ENCODE measurements at places on chromosomes 4 and X.

GRCh38 chr4:68391436-68391835 is 41.5 kb upstream of the YTHDC1 start:
- no peak for DNase-seq

DNA sequence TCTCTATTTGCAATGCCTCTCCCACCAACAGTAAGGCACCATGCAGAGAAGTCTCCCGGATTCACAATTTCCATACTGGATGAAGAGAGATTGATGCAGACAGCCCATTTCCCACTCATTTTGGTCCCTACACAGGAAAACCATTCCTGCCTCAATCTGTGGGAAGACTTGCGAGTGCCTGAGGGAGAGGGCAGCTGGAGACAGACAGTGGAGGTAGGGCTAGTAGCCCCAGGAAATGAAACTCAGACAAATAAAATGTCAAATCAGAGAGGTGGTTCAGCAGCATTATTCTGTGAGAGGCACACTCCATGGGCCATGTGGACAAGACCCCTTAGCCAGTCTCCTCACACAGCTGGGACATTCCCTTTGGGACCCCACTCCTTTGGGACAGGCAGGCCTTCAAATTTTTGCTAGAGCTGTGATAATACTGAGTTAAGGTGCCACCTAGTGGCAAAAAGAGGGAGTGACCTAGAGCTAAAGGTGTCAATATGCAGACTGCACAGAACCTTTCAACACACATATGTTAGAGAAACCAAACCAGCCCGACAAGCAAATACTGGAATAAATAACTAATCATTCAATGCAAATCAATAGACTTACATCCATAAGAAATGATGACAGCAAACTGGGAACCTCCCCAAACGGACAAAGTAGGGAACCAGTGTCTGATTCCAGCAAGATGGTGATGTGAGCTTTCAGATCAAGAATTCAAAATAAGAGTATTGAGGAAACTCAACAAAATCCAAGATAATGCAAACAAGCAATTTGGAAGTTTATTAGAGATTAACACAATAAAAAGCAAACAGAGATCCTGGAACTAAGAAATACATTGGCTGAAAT is 1865.3 kb upstream of the AGA start:
- no peak for DNase-seq

DNA sequence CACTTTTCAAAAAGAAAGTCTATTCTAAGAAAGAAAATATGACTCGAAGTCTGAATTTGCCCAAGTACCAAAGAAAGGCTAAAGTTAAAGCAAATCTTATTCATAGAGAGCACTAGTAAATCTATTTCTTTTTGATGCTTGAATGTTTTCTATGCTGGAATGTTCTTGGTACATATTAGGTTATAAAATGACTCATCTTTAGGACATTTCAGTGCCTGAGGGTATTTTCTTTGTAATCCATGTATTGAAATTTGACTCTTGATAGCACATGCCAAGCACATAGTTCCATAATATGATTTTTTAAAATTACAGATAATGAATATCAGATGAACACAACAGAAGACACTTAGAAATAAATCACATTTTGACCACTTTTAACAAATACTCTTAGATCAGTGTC is 232.8 kb downstream of the TRIML1 start:
- DNase-seq = no peak

GRCh38 chrX:132488819-132489577 is at the start of gene MBNL3:
Gene MBNL3, minus strand, starts transcription at chrX:132489038. Its CDS starts 49,427 bp downstream, at chrX:132439611.
- no peak for DNase-seq

GRCh38 chr4:70651864-70652506 is 14.3 kb downstream of the JCHAIN start:
- no peak for DNase-seq

DNA sequence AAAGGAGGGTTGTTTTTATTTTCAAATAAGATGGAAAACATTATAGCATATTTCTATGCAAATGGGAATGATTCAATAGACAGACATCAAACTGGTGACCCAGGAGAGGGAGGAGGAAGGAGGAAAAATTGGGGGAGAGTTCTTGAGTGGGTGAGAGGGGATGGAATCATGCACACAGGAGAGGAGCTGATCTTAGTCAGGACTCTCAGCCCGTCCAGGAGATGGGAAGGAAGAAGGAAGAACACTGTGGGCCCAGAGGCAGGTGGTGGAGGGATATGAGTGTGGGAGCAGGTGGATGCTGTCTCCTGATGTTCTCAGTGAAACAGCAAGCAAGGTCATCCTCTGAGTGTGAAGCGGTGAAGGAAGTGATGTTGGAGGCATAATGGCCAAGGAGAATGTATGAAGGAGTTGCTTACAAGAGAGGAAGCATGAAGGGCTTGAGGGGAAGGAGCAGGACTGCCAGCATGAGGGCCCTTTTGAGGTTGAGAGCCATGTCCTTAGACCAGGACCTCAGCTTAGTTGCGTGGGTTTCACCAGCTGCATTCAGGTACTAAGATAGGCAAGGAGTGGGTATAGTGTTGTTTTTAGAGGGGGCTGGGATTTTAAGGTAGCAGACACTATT is 161.7 kb upstream of the NAP1L5 start:
- no peak for DNase-seq

DNA sequence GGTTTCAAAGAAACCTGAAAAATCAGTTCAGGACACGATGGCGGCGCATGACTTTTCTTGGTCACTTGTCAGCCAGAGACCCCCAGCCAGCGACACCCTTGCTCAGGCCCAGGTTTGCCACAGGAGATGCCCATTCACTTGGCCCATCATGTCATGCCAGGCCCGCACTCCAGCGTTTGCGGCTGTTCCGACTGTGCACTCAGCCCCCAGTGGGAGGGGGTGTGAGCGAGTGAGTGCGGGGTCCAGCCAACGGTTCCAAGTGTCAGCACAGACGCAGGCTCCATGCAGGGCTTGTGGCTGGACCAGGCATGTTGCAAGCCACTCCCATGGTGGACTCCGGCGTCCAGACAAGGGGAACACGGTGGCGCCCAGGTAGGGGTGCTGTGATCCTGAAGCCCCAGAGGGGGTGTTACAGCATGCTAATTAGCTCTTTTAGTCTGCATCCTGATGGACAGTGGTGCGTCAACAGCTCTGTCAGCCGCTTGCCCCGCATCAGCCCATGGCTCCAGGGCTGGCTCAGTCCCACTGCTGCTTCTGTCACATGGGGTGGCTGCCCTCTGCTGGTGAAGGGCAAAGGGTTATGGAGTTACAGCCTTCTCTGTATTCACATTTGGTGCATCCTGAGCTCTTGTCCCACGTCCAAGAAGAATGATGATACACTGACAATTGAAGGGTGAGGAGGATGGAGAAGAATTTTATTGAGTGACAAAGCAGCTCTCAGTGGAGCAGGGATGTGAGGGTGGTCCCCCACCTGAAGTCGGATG is 3.7 kb upstream of the MAEA start:
- DNase-seq = no peak

DNA sequence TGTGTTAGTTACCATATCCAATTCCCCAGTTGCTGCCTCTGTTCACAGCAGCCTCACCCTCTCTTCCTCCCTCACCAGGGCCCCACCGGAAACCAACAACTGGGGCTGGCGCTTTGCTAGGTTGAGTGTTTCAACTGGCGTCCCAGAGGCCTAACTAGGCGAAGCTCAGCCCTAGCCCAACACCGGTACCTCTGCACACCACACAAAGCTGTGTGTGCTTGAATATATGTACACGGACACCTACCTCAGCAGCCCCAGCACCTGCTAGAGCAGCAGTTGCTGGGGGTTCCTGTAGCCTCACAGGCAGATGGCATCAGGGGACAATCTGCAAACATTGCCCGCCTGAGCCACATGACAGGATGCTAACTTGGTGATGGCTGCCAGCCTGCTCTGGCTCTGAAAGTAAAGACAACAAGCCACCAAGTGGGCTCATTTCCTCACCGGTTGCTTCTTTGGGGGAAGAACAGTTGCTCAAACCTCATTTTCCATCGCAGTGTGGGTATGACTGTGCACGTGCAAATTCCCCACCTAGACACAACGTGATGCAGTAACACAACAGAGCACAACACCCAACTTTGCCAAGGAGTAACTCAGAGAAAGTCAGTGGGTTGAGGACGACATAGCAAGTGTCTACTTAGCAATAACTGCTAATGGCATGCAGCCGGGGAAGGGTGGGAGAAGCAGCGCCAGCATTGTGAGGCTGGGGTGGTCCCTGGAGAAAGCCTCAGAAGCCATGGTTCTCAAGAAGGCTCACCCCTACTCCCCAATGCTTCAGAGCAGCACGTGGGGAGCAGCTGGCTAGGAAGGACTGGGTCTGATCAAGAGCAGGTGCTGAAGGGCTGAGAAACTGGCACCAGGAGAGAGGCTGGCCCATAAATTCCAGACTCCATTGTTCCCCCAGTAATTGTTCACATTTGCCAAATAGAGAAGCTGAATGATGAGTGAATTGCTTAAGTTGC is 139.5 kb downstream of the SH3KBP1 start:
- DNase-seq = peak; percentile 39

- no peak for DNase-seq
Measured at GRCh38 chr4:153151535-153152455, 52.4 kb upstream of the TRIM2 start.

DNA sequence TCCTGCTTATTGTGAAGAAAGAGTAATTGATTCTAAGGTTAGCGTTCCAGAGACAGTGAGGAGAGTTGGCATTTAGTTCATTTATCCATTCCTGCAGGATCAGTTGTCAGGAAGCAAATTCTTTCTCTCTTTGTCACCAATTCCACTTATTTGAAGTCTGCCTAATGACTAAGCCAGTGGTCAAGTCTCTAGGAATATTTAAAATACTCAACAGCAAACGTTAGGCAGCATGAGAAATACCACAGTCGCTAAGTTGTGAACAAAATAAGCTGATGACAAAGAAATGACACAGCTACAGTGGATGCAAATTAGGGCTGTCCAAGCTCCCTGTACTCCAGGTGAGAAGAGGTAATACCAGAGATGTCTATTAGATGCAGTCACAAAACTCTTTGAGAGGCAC is 6.6 kb upstream of the MAGEB17 start:
- DNase-seq = no peak

- DNase-seq = no peak
Measured at GRCh38 chr4:85610450-85610849, 135.5 kb downstream of the ARHGAP24 start.

GRCh38 chr4:113255628-113256027 is 206.2 kb downstream of the ANK2 start:
- no peak for DNase-seq

- DNase-seq = no peak
Measured at GRCh38 chr4:100842856-100843255, 325.0 kb upstream of the EMCN start.

DNA sequence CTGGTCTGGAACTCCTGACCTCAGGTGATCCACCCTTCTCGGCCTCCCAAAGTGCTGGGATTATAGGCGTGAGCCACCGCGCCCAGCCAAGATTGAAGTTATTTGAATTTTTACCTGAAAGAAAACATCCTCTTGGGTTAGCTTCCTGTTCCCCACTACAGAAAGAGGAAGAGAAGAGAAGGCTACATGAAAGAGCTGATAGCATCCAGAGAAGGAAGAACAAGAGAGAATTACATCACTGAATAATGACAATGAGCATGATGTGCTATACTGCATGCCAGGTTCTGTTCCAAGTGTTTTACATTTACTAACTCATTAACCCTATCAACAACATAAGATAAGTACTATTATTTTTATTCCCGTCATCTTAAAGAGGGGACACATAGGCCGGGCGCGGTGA is 11.5 kb upstream of the TBC1D1 start:
- DNase-seq = no peak

- DNase-seq = no peak
Measured at GRCh38 chr4:14816623-14817261, 185.5 kb upstream of the CPEB2 start.

DNA sequence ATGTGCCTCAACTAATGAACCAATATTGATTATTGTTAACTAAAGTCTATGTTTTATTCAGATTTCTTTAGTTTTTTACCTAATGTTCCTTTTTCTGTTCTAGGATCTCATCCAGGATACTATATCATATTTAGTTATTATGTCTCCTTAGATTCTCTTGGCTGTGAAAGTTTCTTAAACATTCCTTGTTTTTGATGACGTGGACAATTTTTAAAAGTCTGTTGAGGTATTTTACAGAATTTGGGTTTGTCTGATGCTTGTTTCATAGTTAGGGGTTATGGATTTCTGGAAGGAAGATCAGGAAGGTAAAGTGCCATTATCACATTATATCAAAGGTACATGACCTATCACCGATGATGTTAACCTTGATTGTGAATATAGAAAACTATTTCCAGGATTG is 18.2 kb upstream of the MCTS1 start:
- DNase-seq = no peak

DNA sequence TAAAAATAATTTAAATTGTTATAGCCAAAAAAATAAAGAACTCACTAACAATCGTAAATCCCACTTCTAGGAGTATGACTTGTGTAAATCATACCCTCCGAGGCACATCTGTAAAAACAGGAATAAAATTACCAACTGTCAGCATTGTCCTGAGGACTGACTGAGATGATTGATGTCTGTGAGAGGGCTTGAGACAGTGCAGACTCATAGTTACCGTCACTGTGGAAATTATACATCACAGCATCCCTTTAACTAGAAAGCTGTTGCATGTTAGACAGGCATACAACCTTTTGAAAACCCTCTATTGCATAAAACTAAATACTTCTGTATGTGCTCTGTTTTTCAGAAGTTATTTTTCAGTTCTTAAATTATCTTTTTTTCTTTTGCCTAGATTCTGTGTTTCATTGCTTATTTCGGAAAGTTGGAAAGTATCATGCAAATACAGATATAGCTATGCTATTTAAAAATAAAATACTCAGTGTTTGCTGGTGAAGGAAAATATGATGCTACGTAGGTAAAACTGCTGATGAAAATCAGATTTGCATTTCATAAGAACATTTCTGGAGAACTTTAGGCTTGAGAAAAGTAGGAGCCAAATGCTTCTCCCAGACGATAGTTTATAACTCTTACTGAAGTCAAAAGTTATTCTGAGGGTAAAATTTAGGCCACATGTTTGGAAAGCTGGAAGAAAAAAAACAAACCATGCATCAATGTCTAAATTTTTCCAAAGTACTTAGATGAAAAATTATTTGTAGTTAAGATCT is 13.6 kb upstream of the RBPJ start:
- DNase-seq = no peak

DNA sequence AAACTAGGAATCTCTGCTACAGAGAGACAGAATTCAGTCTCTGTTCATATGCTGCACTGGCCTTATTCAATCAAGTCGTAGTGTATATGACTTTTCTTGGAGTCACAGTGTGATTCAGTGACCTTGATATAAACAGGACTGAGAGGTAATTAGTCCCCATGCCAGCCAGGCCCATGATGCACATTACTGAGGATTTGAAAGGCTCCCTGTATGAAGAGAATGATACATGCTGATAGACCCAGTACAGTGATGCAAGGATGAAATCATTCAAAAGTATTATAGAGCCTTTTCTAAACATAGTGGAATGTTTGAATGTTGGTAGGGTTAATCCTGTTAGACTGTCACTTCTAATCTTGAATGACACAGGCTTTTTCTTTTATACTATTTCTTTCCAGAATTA is 34.1 kb downstream of the ANXA3 start:
- no peak for DNase-seq

DNA sequence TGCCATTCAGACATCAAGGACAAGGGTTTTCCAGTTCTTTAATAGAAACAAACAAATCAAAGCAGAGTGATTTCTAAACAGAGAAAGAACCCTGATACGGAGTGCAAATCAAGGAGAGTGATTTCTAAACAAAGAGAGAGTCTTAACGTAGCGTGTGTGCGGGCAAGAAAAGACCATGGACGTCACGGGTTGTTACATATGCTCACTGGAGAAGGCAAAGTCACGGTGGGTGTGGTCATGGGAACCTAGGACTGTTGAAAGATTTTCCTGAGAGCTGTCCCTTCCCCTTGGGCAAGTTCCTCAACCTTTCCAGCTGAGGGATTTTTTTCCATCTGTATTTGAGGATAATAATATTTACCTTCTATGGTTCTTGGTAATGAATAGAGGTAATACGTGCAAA is 95.0 kb upstream of the SLC34A2 start:
- no peak for DNase-seq

All from stimulated activated CD8-positive, alpha-beta memory T cell treated with anti-CD3 and anti-CD28 coated beads, Interleukin-2, amount 100 ng/mL, for 1 hour (primary cell).